ENCODE measurements at places on chromosomes 4 and X. TPM values are rescaled to one million over a fixed set of nuclear protein-coding genes. Genes with fewer than 3 reads are reported as not detected.

The NEUROG2 gene
- total RNA-seq: not detected

DNA sequence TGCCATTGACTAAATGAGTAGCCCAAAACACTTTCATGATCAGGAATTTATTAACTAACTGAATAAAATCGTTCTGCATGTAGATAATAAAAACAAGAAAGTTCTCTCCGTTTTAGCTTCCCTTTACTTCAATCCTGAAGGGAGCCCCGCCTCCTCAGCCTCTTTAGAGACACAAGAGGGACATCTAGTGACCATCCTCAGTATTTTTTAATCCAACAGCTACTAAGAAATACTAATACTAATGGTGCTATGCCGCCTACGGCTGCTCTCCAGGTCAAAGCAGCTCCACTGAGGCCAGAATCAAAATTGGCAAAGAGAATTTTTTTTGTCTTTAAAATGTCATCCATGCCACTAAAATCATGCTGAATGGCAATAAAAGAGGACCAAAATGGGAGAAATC lies 3.2 kb upstream of the PCDH19 start:
- H3K4me1 ChIP-seq: peaks cover 2% of the 10 kb centered on the region

- no peak overlapping the region for H3K27ac ChIP-seq
- H3K27me3 ChIP-seq: peaks cover 17% of the 10 kb centered on the region
- H3K4me3 ChIP-seq: no peak overlapping the region
- DNase-seq: peak; percentile 69
- H3K4me1 ChIP-seq: peaks cover 4% of the 10 kb centered on the region
Observed at GRCh38 chr4:82201805-82202641, 171.8 kb downstream of the HNRNPD start.

DNA sequence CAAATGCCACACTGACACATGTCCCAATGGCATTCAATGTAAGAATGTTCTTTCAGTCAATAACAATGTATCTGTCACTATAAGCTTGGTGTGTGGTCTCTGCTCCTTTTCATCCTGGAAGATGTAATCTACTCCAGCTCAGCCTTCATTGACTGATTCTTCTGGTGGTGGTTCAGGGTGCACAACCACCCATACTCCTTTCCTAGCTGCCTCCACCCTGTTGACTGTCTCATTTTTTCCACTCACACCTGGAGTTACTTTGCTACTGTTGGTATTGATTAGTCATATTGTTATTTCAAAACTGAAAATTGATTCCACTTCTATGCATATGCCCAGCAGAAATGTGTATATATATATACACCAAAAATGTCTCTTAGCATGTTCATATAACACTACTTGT lies 140.5 kb downstream of the ASB9 start:
- no peaks in the 10 kb centered on the region for H3K27me3 ChIP-seq
- DNase-seq: no peak
- no peaks in the 10 kb centered on the region for H3K4me1 ChIP-seq
- H3K4me3 ChIP-seq: no peak overlapping the region
- H3K27ac ChIP-seq: no peak overlapping the region

DNA sequence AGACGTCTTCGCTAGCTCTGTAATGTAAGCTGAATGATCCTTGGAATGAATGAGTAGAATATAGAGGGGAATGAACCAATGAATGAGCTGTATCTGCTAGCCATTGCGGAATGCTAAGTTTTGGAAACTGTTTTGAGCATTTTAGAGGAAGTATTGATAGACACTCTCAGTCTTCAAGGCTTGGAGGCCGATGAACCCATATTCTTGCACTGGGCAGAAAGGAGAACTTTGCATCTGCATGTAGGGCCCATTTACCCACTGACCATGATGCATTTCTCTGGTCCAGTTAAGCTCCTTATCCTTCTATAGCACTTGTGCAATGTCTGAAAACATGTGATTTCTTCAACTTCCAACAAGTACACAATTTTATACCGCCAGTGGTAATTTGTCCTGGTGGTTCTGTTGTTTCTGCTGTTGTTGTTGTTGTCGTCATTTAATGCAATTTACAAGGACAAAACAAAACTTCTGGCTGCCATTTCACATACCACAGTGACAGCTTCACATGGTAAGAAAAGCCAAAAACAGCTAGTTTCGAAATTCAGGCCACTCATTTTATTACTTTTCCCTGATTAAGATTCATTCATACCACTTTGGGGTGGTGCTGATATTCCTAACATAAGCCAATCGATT lies 85.0 kb upstream of the MTM1 start:
- H3K27me3 ChIP-seq: peaks cover 3% of the 10 kb centered on the region
- DNase-seq: no peak
- no peak overlapping the region for H3K4me3 ChIP-seq
- no peaks in the 10 kb centered on the region for H3K36me3 ChIP-seq
- peaks cover 40% of the 10 kb centered on the region for H3K4me1 ChIP-seq

GRCh38 chr4:71664366-71664765 lies 119.5 kb downstream of the GC start:
- H3K4me3 ChIP-seq: no peak overlapping the region
- H3K4me1 ChIP-seq: peaks cover 3% of the 10 kb centered on the region
- H3K27me3 ChIP-seq: no peaks in the 10 kb centered on the region

- no peak for DNase-seq
- no peaks in the 10 kb centered on the region for H3K36me3 ChIP-seq
- no peaks in the 10 kb centered on the region for H3K4me1 ChIP-seq
- no peak overlapping the region for H3K27ac ChIP-seq
- no peak overlapping the region for H3K4me3 ChIP-seq
Observed at GRCh38 chrX:152428120-152428519, 23.0 kb downstream of the GABRA3 start.

DNA sequence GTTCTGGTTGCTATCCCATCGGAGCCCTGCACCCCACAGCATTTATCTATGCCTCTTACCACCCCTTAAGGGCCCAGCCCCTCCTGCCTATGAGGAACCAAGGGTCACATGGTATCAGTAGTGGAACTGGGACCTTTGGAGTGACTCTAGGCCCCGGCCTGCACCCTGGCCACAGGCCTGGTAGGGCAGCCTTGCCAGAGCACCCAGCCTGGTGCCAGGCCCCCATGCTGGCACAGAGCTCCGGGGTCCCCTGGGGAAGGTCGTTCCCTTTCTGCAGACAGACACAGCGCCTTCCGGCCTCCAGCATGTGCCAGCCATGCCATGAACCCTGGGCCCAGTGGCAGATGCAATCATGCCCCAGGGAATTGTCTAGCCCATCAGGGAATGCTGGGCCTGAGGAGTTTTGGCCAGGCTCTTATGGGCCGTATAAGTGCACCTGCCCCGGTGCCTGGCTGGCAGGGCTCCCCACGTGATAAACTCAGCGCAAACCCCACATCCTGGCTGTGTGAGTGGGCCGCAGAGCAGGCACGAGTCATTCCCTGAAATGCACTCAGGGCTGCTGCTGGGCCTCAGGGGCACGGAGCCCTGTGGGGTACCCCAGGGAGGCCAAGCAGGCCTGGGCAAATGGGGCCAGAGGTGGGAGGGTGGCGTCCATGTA lies 19.8 kb upstream of the ADD1 start:
- peaks cover 15% of the 10 kb centered on the region for H3K4me1 ChIP-seq
- H3K36me3 ChIP-seq: peaks cover 63% of the 10 kb centered on the region
- H3K27me3 ChIP-seq: no peaks in the 10 kb centered on the region
- H3K4me3 ChIP-seq: no peak overlapping the region
- no peak for DNase-seq

All from activated CD8-positive, alpha-beta T cell treated with anti-CD3 and anti-CD28 coated beads, Interleukin-2, amount 10 ng/mL, durations not matched to agents 7 days and 5 days (primary cell).